NCI-H82 (cell line): ENCODE measurements at places on chromosomes 13 and 19.
A peak's percentile ranks its signal among the peaks of the same experiment; 100 is the strongest.

GRCh38 chr13:67515895-67516294 lies 285.8 kb upstream of the PCDH9 start:
- no peak for DNase-seq

DNA sequence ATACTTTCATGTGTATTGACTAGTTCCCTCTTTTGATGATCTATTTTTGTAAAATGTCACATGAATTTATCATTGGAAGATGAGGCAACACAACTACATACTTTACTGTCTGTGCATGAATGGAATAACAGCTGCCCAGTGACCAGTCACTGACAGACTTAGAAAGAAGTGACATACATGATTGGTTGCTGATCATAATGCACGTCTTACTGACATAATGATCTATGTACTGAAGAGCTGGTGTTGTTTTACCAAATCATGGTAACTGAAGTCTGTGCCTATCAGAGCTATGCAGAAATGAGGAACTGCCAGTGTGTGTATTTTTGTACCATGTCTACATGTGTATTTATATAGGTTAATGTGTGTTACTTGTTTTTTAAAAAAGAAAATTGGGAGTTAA lies 26.5 kb downstream of the GPR18 start:
- no peak for DNase-seq

DNA sequence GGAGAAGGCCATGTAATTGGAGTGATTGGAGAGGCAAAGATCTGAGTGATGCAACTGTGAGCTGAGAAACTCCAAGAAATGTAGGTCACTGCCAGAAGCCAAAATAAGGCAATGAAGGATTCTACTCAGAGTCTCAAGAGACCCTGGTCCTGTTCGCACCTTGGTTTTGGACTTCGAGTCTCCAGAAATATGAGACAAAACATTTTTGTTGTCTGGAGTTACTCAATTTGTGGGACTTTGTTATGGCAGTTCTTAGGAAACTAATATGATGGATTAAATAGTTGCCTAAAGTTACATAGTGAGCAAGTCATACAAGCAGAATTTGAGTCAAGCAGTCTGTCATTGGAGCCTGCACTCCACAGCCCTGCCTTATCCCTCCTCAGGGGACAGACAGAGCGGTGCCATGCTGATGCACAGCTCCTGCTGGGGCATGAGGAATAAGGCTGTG lies 104.2 kb downstream of the ITGBL1 start:
- DNase-seq: no peak

- DNase-seq: no peak
Observed at GRCh38 chr13:106464076-106464475, 71.4 kb downstream of the EFNB2 start.

- DNase-seq: no peak
Observed at GRCh38 chr19:44668985-44669764, 2.1 kb upstream of the CEACAM19 start.

- DNase-seq: no peak
Observed at GRCh38 chr19:1270854-1271527, 1.9 kb downstream of the CIRBP start.

GRCh38 chr13:32894589-32895001 lies 121.6 kb upstream of the KL start:
- DNase-seq: no peak

GRCh38 chr19:8880868-8881488 lies 48.8 kb downstream of the MBD3L1 start:
- DNase-seq: no peak

GRCh38 chr19:29372461-29372860 lies 153.3 kb upstream of the VSTM2B start:
- no peak for DNase-seq

- DNase-seq: no peak
Observed at GRCh38 chr19:13999085-13999484, 7.0 kb downstream of the RFX1 start.

- no peak for DNase-seq
Observed at GRCh38 chr13:24632382-24633121, 47.7 kb upstream of the ATP12A start.

DNA sequence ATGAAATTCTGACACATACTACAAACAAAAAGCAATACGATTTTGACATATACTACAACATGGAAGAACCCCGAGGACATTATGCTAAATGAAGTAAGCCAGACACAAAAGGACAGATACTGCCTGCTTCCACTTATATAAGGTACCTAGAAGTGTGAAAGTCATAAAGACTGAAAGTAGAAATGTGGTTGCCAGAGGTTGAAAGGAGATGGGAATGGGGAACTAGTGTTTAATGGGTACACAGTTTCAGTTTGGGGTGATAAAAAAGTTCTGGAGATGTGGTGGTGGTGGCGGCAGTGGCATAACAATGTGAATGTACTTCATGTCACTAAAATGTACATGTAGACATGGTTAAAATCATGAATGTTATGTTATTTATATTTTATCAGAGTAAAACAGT lies 12.1 kb upstream of the NDFIP2 start:
- no peak for DNase-seq

GRCh38 chr19:2497186-2497585 lies 21.3 kb downstream of the GADD45B start:
- DNase-seq: no peak

- DNase-seq: no peak
Observed at GRCh38 chr19:46610851-46611770, 10.0 kb downstream of the CALM3 start.

- DNase-seq: no peak
Observed at GRCh38 chr13:79811170-79811569, 330.2 kb downstream of the NDFIP2 start.

DNA sequence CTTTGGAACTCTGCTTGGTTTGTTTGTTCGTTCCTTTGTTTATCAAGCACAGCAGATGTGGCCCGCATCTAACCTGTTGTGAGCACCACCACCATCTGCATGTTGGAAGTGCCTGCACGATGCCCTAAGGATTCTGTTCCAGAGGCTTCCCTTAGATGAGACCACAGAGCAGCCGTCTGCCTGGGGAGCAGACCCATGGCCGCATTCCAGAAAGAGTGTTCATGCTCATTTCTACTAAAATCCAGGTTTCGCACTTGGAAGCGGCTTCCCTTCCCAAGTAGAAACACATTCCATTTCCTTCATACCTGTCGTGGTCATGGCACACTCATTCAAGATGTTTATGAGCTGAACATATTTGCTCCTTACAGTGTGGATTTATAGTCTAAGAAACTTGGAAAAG lies 27.2 kb downstream of the COL4A2 start:
- DNase-seq: no peak

DNA sequence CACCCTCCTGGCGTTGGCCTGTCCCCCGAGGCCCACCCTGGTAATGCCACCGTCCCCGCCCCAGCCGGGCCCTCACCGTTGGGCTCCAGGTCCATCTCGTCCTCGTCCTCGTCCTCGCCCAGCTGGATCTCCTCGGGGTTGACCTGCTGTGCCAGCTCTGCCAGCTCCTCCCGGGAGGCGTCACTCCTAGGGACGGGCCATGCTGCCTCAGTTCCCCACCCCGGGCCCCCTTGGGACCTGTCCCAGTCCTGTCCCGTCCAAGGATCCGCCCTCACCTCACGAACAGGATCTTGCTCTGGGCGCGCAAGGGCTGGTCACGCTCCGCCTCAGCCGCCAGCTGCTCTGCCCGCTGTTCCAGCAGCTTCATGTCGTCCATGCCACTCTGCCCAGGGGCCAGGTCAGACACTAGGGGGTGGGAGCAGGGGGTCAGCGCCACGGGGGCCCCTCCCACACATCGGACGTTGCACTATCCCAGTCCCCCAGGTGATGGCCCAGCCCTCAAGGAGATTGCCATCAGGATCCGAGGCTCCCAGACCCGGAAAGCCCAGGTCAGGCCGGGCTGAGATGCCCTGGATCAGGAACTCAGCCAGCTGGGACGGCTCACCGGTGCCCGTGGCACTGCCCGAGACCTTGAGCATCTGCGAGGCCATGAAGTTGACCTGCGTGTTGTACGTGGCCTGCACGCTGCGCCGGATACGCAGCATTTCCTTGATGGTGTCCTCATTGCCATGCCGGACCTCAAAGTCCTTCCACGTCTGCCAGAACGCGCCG lies 9.5 kb downstream of the XAB2 start:
- DNase-seq: no peak

DNA sequence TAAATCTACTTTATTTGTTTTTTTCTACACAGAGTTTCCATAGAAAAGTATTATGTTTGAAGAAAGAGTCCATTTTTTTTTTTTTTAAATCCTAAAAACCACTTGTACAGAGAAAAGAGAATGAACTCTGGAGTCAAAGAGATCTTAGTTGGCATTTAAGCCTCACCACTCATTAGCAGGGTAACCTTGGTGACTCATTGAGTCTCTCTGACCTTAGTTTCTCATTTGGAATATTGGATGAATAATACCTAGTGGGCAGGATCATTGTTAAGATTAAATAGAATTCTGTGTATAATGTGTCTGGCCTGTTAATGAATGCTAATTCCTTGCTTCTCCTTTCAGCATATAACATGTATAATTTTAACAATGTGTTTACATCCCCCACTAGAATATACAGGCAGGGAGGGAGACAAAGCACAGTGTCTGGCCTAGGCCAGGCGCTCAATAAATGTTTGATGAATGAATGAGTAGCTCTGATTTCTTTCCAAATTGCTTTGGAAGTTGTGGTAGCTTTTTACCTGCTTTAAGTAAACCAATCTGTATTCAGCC lies 48.7 kb upstream of the MYCBP2 start:
- no peak for DNase-seq

GRCh38 chr13:100470866-100471505 lies 117.6 kb downstream of the GGACT start:
- peak; percentile 5 for DNase-seq

GRCh38 chr19:17829855-17830566 lies 8.7 kb upstream of the INSL3 start:
- peak; percentile 95 for DNase-seq

GRCh38 chr13:65642996-65643395 lies 1587.1 kb downstream of the PCDH9 start:
- no peak for DNase-seq

DNA sequence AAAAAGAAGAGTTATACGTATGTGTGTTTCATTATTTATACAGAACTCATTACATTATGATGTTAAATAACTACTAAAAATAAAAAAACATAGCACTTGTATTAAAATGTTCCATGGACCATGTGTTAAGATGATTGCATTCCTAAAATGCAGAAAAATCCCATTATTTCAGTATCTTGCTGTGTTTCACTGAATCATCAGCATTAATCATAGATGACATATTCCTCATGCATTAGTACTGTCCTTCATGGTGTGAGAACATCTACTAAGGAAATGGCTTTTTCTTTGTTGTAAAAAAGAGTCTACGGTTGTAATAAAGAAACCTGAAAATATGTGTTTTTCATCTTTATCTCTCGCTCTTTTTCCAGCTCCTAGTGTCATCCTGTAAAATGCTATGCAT lies 416.5 kb downstream of the FGF14 start:
- no peak for DNase-seq

DNA sequence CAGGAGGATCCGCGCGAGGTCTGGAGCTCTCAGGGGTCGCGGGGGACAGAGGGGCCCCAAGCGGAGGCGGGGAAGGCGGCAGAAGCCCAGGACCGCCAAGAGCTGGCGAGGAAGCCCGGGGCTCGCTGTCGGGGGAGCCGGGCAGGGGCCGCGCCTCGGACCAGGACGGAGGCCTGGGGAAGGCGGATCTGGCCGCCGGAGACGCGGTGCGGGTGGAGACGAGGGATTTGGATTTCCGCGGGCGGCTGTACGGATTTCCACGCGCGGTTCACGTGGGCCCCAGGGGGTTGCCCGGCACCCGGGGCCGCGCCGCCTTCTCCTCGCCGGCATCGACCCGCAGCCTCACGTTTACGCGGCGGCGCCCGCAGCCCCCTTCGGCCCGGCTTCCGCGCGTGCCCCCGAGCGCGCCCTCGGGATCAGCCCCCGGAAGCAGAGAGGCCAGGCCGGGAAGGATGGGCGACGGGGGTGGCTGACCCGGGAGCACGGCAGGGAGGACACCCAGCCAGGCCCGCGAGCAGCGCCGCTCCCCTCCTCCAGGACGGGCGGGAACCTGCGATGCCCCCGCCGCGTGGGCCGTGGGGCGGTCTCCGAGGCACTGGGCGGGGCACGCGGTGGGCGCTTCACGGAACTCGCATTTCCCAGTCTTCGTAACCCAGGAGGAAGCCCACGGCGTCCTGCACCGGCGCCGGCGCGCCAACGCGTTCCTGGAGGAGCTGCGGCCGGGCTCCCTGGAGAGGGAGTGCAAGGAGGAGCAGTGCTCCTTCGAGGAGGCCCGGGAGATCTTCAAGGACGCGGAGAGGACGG lies 4.7 kb downstream of the F7 start:
- DNase-seq: no peak

- DNase-seq: no peak
Observed at GRCh38 chr19:3054265-3054971, 7.9 kb downstream of the TLE5 start.
